ENCODE measurements at places on chromosomes 11 and 22. TPM values are rescaled to one million over a fixed set of nuclear protein-coding genes. Genes with fewer than 3 reads are reported as not detected.
A peak's percentile ranks its signal among the peaks of the same experiment; 100 is the strongest.

- peaks cover 12% of the 10 kb centered on the region for H3K4me1 ChIP-seq
- no peak overlapping the region for H3K4me3 ChIP-seq
- no peaks in the 10 kb centered on the region for H3K27me3 ChIP-seq
- H3K27ac ChIP-seq = no peak overlapping the region
- DNase-seq = no peak
- H3K36me3 ChIP-seq = no peaks in the 10 kb centered on the region
Observed at GRCh38 chr22:28373831-28374230, 305.8 kb downstream of the TTC28 start.

DNA sequence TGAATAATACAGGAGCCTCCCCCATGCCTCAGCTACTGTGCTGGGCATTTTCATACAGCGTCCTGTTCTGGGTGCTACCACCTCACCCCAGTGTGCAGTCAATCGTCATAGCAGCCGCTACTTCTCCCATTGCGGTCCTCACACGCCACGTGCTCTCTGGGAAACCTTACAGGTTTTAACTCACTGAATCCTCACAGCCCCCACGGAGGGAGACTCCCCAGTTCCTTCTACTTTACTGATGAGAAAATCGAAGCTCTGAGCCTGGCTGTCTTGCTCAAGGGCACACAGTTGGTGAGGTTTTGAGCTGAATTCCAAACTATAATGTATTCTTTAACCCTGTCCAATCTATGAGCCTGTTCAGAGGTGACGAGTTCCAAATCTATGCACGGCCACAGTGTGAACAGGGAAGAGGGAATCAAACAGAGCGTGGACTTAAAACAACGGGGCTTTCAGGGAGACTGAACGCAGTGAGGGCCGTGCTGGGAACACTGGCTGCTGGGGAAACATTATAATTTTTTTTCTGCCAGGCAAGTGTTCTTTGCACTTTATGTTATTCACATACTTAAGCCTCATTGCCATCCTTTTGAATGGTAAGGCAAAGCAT, 421.5 kb downstream of the BRD1 start:
- H3K27ac ChIP-seq = no peak overlapping the region
- H3K4me3 ChIP-seq = no peak overlapping the region
- H3K36me3 ChIP-seq = no peaks in the 10 kb centered on the region
- DNase-seq = no peak
- no peaks in the 10 kb centered on the region for H3K4me1 ChIP-seq

DNA sequence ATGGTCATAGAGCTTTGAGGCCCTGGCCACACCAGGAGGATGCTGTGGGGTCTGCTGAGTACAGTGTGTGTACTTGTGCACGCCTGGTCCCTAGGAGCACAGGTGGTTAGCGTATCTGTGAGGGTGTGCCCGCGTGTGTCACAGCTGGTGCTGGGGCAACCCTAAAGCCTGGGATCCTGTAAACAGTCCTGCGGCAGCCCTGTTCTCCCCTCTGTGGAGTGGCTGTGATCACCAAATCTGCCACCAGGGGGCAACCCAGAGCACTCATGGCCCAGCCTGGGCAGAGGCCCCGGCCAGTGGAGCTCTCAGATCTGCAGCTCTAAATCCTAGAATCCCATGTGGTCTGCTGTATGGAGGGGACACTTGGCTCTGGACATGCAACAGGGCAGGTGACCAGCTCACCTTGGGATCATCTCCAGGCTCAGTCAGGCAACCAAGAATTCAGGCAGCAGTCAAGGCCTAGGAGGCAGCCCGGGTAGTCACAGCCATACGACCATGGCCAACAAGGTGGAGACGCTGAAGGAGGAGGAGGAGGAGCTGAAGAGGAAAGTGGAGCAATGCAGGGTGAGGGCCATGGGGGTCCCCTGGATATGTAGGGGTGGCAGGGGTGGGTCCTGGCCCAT, 3.9 kb downstream of the SH3BP1 start:
- no peaks in the 10 kb centered on the region for H3K36me3 ChIP-seq
- peaks cover 35% of the 10 kb centered on the region for H3K27me3 ChIP-seq
- peak; percentile 95 for DNase-seq
- H3K27ac ChIP-seq = no peak overlapping the region
- no peak overlapping the region for H3K4me3 ChIP-seq
- peaks cover 28% of the 10 kb centered on the region for H3K4me1 ChIP-seq

- no peaks in the 10 kb centered on the region for H3K4me1 ChIP-seq
- peaks cover 43% of the 10 kb centered on the region for H3K36me3 ChIP-seq
- H3K27me3 ChIP-seq = no peaks in the 10 kb centered on the region
- no peak for DNase-seq
- H3K27ac ChIP-seq = no peak overlapping the region
Observed at GRCh38 chr11:120420572-120420971, 84.4 kb downstream of the ARHGEF12 start.

- H3K27me3 ChIP-seq = no peaks in the 10 kb centered on the region
- H3K36me3 ChIP-seq = no peaks in the 10 kb centered on the region
- no peak overlapping the region for H3K4me3 ChIP-seq
- H3K27ac ChIP-seq = no peak overlapping the region
- DNase-seq = no peak
- H3K4me1 ChIP-seq = peaks cover 2% of the 10 kb centered on the region
Observed at GRCh38 chr11:130547761-130548490, 99.5 kb downstream of the ADAMTS15 start.

- no peak overlapping the region for H3K27ac ChIP-seq
- H3K27me3 ChIP-seq = no peaks in the 10 kb centered on the region
- DNase-seq = no peak
- no peaks in the 10 kb centered on the region for H3K36me3 ChIP-seq
- no peaks in the 10 kb centered on the region for H3K4me1 ChIP-seq
Observed at GRCh38 chr11:102800767-102801166, 2.8 kb upstream of the MMP1 start.

DNA sequence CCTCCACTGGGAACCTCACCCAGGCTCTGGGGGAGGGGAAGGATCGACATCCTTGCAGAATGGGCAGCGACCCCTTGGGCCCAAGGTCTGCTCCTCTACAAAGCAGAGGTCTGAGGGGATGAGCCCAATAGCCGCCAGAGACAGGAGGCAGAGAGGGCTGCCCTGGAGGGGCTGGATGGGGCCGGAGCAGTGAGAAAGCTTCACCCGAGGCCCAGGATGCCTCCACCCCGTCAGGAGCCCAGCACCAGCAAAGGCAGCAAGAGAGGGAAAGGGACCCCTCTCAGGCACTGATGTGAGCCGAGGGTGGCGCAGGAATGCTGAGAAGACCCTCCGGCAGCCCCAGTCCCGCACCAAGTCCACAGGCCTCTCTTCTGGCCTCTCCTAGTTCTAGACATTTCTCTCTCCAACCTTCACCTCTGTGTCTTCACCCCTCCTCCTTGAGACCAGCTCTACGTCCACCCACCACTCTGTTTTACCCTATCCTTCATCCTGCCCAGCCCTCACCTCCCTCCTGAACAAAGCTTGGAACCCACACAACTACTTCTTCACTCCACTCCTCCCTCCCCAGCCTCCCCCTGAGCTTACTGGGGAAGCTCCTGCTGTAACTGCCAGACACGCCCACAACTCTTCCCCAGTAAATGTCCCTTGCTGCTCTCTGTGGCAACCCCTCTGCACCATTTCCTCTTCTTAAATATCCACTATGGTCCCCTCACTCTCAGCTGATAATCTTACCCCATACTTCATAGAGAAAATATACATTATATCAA, 131.9 kb downstream of the MPPED1 start:
- no peaks in the 10 kb centered on the region for H3K4me1 ChIP-seq
- no peak overlapping the region for H3K4me3 ChIP-seq
- no peak overlapping the region for H3K27ac ChIP-seq
- no peaks in the 10 kb centered on the region for H3K27me3 ChIP-seq

DNA sequence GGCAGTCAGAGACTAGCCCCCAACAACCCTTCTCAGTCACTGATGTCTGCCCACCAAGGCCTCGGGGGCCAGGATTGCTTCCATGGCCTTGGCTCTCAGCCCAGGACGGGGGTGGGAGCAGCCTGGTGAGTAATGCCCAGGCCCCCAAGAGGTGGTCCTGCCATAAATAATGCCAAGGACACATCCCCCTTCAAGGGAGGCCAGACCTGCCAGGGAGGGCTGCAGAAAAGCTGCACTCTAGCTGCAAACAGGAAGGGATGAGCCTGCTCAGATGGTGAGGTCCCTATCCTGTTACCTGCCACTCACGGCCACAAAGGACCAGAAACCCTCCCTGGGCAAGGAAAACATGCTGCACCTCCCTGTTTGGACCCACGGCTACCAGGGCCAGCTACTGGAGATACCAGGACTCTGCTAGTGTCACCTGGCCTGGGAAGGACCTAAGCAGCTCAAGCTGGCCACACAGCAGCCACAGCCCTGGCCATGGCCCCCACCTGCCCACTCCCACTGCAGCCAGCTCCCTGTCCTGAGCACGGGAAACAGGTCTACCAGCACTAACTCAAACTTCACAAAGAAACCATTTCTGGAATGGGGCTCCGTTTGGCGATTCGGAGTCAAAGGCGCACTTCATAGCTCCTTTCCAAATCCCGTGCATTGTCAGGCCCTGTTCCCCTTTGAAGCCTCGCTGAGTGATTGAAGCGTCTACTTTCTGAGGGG, 12.1 kb downstream of the GNB1L start:
- H3K36me3 ChIP-seq = no peaks in the 10 kb centered on the region
- no peak for DNase-seq
- H3K27ac ChIP-seq = no peak overlapping the region
- H3K4me1 ChIP-seq = peaks cover 24% of the 10 kb centered on the region

- no peaks in the 10 kb centered on the region for H3K36me3 ChIP-seq
- no peak for DNase-seq
- no peak overlapping the region for H3K27ac ChIP-seq
Observed at GRCh38 chr11:14898906-14899305, 6.9 kb upstream of the CYP2R1 start.

DNA sequence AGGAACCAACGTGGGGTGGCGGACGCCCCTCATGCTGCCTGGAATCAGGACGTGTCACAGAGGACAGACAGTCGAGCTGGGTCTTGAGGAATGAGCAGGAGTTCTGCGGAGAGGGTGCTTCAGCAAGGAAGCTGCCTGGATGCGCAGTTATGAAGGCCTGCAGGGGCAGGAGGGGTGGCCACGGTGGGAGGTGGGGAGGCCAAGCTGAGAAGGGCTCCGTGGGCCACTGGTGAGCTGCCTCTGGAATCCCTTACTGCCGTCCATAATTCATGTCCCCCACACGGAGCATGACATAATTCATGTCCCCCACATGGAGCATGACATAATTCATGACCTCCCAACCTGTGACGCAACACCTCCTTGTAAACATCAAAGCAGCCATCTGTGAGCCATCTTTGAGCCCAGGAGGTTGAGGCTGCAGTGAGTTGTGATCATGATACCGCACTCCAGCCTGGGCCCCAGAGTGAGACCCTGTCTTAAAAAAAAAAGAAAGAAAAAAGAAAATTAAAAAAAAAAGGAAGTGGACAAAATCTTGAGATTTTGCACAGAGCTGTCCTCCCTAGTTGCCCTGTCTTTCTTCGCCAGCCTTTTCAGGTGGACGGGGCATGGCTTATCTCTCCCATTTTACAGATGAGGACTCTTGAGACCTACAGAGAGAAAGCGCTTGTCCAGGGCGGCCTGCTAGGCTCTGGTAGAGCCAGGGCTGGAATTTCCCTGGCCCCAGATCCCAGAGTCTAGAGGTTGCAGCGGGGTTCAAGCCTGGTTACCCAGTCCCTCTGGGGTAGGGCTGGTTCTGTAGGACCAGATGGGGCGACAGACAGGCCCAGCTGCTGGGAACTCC, 24.3 kb upstream of the PICK1 start:
- H3K27ac ChIP-seq = peak overlapping the region; percentile 69
- no peak overlapping the region for H3K4me3 ChIP-seq
- H3K36me3 ChIP-seq = no peaks in the 10 kb centered on the region
- DNase-seq = no peak

DNA sequence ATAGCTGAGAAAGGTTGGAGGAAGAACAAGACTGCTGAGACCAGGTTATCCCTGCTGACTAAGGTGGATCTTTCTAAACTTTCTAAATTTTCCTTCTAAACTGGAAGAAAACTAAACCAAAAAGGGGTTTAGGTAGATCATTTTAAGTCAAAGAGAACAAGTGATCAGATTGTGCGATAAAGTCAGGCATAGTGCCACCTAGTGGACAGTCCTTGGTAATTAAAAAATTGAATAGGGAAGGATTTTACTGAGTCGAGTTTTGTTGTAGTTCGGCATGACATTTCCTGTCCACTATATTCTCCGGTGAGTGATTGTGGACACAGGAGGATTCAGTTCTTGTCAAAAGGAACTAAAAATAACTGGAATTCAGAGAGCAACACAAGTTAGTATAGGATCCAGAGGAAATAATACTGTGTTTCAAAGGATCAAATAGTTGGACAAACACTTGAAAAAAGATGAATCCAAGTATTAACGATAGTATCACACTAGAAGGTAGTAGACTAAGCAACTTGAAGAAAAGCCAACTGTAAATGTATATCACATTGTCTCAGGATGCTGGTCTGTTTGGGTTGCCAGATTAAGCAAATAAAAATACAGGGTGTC, 1236.4 kb downstream of the FAM181B start:
- no peaks in the 10 kb centered on the region for H3K4me1 ChIP-seq
- H3K4me3 ChIP-seq = no peak overlapping the region
- H3K27me3 ChIP-seq = no peaks in the 10 kb centered on the region
- no peak overlapping the region for H3K27ac ChIP-seq
- DNase-seq = no peak
- no peaks in the 10 kb centered on the region for H3K36me3 ChIP-seq

DNA sequence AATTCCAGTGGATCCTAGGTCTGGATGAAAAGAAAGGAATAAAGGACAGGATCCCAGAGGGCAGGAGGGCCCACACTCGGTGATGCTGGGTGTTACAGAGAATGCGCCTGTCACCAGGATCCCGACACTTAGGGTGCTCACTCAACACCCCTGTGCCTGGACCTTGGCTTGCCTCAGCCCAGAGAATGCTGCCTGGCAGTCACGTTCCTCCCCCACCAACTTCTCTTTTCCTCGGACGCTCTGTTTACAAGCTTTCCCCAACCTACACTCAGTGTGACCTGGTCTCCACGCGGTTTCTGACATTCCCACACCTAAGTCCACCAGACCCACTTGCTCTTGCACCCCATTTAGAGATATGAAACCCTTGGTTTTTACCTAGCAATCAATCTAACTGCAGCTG, 38.0 kb upstream of the ETS1 start:
- H3K27ac ChIP-seq = no peak overlapping the region
- DNase-seq = no peak
- H3K36me3 ChIP-seq = no peaks in the 10 kb centered on the region
- no peak overlapping the region for H3K4me3 ChIP-seq
- peaks cover 23% of the 10 kb centered on the region for H3K4me1 ChIP-seq

The ZNF280B gene
- total RNA-seq = 0.69 TPM

The FOLR3 gene
- total RNA-seq = not detected

The PPP2R5B gene
- 25.7 TPM for total RNA-seq

The HYOU1 gene
- 54.8 TPM for total RNA-seq

The APOA4 gene
- not detected for total RNA-seq

The CTSD gene
- total RNA-seq = 253 TPM
